ENCODE measurements at places on chromosomes 16 and 17.

DNA sequence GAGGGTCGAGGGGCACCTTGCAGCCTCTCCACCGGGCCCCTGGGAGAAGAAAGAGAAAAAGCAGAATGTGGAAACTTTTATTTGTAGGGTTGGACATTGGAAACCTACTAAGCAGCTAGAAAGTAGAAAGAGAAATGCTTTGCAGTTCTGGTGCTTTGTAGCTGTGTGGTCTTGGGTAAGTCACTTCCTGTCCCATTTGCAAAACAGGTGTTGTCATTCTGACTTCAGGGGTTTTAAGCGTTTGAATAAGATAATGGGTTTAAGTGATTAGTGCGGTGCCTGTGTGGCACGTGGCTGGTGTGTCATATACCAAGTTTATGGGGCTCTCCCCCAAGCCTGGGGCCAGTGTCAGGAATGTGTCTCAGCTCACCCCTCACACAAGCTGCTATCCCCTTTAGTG lies 1.6 kb downstream of the CA4 start:
- no peak for DNase-seq

GRCh38 chr16:72853575-72854266 lies 194.2 kb downstream of the ZFHX3 start:
- no peak for DNase-seq

GRCh38 chr17:44931376-44931775 lies 16.1 kb upstream of the GFAP start:
- no peak for DNase-seq

- no peak for DNase-seq
Observed at GRCh38 chr17:77503916-77504651, 363.3 kb downstream of the SEC14L1 start.

- DNase-seq = no peak
Observed at GRCh38 chr17:15451680-15452079, 15.7 kb downstream of the CDRT4 start.
